Stimulated activated CD4-positive, alpha-beta T cell treated with anti-CD3 and anti-CD28 coated beads, Interleukin-15, amount 100 ng/mL, for 1 hour (primary cell): ENCODE measurements at places on chromosomes 7 and 10.

DNA sequence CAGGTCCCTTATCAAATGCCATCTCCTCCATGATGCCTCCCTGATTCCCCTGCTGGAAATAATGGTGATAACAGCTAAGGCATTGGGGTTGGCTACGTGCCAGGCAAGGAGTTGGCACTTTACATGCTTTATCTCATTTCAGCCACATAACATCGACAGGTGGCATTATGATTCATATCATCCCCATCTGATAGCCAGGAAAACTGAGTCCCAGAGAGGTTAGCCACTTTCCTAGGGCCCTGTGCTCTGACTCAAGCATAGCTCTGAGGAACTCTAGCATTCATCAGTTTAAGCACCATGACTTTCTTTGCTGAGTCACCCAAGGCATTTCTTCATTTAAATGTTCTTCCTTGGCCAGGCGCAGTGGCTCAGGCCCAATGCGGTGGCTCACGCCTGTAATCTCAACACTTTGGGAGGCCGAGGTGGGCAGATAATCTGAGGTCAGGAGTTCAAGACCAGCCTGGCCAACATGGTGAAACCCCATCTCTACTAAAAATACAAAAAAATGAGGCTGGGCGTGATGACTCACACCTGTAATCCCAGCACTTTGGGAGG lies 6.6 kb downstream of the LEP start:
- no peak for DNase-seq

GRCh38 chr7:114708646-114709045 lies 213.2 kb upstream of the MDFIC start:
- DNase-seq: no peak

GRCh38 chr7:81887098-81888090 lies 117.5 kb upstream of the HGF start:
- DNase-seq: no peak

- DNase-seq: no peak
These were observed 39.8 kb downstream of the GBF1 start for GRCh38 chr10:102285133-102285532.

- DNase-seq: no peak
These were observed 269 bp downstream of the CALD1 start for GRCh38 chr7:134779741-134780065.

- DNase-seq: no peak
These were observed 154.2 kb downstream of the NEBL start for GRCh38 chr10:20742737-20743541.

- DNase-seq: no peak
These were observed 60.0 kb upstream of the VIPR2 start for GRCh38 chr7:159204664-159205063.

DNA sequence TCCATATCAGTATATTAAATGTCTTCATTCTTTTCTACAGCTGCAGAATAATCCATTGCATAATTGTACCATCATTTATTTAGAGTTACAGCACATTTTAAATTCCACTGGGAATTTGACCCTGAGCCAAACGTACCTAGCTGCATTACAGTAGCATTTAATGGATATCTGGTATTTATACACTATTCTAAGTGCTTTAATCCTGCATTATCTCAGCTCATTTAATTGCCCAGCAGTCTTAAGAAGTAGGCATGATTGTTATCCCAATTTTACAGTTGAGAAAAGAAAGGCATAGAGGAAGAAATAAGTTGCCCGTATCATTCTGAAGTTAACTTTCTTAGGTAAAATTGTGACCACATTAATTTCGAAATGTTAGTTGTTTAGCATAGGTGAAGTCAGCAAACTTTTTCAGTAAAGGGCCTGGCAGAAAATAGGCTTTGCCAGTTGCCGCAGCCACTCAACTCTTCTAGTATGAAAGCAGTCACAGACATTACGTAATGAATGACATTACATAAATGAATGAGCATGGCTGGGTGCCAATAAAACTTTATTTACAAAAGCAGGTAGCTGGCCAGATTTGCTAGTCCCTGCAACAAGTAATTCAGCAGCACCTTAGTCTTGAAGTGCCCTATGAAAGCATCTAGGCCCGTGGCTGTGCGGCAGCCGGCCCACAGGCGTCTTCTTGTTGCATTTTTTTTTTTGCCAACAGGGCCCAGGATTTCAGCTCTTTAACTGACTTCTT lies 30.0 kb downstream of the GUSB start:
- DNase-seq: no peak

GRCh38 chr7:69837387-69838068 lies 239.3 kb downstream of the AUTS2 start:
- no peak for DNase-seq

DNA sequence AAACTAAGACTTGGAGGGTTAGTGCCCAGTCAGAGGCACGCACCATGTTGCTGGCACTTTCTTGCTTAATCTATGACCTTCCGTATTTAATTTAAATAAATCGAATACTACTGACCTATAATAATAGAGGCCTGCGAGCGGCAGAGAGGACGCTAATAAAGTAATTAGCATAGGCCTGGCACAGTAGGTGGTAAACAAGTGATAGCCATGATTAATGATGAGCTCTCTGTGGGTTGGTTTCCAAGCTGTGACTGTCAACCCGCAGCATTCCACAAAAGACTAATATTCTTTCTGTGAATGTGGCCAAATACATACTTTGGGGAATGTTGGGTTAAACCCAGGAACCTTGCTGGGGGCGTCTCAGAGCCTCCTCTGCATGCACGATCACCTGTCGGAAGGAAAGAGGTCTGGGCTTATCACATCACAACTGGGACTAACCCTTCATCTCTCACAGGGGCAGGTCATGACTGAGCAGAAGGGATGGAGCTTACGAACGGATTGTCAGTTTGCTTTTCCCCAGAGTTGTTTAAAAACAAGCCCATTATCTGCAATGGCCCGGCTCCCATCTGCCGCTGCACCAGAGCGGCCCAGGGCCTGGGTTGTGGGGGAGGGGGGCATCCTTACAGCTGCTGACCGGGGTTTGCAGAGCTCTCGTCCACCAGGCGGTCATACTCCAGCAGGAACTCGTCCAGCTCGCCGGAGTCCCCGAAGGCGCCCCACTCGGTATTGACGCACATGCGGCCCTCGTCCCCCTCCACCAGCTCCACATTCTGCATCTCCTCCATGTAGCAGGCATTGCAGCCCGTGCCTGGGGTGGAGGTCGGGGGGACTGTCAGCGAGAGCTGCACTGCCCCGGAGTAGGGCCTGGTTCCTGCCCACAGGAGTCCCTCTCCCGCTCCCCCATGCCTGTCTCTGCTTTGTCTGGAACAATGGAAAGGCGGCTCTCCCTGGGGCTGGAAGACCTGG lies 6.2 kb upstream of the MYL7 start:
- no peak for DNase-seq

DNA sequence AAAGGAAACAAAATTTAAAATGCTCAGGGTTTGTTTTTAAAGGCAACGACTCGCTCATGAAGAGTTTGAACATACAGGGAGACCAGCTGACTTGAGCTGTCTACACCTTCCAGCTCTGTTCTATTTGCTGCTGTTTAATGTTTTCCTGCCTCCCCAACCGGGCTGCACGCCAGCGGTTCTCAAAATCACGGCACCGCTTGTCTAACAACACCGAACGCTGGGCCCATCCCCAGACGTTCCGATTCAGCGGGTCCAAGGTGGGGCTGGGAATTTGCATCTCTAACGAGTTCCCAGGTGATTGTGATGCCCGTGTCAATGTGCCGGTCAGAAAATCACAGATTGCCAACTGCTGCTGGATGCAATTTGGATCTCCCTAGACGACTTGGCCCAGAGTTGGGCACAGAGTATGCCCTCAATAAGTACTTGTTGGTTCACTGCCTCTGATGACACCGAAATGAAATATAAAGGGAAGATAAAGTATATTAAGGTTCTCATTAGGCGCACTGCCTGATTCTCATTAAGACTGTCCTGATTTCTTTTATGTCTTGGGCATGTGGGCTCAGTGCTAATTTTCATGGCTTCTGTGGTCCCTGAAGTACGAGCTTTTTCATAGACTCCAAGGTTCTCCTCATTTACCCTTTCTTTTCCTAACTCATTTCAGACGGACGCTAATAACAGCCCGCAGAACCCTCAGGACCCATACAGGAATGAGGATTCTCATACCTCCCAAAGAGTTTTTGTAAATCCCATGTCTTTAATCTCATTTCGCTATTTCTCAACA lies 28.5 kb downstream of the CELF2 start:
- DNase-seq: no peak
